Cardiac fibroblast (primary cell): ENCODE measurements at places on chromosomes 7 and 10.

- DNase-seq = no peak
Measured at GRCh38 chr10:93615576-93616235, 3.4 kb downstream of the PDE6C start.

DNA sequence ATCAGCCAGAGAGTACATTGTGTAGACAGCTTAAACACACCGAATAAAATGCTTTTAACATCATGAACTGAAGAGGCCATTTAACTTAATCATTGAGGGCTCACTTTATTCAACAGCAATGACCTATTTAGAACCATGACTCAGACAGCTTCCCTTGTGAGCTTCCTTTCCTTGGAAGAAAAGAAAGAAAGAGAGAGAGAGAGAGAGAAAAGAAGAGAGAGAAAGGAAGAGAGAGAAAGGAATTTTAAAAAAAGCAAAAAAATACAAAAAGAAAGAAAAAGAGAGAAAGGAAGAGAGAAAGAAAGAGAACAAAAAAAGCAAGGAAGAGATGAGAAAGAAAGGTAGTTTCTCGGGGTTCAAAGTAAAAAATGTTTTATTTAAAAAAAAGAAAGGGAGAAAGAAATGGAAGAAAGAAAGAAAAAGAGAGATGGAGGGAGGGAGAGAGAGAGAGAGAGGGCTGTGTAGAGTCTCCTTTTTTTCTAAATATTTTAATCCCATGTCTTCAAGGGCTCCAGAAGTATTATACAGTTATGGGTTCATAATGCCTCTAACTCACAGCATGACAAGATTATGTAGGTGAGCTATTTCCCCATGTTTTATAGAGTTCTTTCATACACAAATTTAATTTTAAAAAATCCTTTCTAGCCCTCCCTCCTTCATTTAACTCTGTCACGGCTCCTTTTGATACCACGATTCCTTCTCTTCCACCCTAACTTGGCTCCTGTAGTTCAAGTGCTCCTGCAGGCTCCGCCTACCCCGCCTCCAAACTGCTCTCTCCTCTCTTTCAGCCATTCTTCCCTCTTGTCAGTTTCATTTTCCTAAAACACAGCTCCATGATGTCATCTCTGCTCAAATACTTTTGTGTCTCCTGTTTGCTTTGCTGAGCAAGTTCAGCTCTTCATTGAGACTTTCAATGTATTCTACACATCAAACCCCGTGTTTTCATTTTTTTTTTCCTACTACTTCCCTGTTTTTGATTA lies 85.5 kb downstream of the PRTFDC1 start:
- DNase-seq = peak; percentile 66

GRCh38 chr7:133805426-133805825 lies 321.7 kb upstream of the LRGUK start:
- no peak for DNase-seq

DNA sequence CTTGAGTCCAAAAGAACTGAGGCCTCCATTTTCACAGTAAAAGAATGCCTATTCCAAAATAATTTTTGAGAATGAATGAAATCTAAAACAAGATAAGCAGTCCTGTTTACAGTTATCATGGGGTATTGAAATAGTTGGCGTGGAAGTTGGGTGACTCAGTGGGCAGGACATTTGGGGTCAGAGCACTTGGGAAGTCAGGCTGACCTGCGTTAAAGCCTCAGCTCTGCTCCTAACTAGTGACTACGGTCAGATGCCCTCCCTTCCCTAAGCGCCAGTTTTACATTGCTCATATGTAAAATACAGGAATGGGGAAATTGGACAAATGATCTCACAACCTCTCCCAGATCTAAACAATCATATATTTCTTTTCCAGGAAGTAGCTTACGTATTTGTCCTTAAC lies 2.3 kb upstream of the PAPSS2 start:
- peak; percentile 89 for DNase-seq

GRCh38 chr10:44935201-44935965 lies 24.2 kb upstream of the RASSF4 start:
- peak; percentile 90 for DNase-seq

DNA sequence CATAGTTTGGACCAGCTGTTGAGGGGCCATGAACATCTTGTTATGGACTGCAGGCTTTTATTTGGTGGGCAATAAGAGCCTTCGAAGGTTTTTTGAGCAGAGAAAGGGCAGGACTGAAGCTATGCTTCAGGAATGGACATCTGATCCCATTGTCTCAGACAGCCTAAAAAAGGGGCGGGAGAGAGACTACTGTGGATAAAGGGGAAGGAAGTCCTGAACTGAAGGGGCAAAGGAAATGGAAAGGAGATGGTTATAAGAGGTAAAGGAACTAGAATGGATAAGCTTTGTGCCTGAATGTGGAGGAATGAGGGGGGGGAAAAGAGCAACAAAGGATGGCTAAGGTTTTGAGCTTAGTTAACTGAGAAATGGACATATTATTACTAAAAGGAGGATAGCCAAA lies 172.5 kb downstream of the SKAP2 start:
- DNase-seq = no peak

DNA sequence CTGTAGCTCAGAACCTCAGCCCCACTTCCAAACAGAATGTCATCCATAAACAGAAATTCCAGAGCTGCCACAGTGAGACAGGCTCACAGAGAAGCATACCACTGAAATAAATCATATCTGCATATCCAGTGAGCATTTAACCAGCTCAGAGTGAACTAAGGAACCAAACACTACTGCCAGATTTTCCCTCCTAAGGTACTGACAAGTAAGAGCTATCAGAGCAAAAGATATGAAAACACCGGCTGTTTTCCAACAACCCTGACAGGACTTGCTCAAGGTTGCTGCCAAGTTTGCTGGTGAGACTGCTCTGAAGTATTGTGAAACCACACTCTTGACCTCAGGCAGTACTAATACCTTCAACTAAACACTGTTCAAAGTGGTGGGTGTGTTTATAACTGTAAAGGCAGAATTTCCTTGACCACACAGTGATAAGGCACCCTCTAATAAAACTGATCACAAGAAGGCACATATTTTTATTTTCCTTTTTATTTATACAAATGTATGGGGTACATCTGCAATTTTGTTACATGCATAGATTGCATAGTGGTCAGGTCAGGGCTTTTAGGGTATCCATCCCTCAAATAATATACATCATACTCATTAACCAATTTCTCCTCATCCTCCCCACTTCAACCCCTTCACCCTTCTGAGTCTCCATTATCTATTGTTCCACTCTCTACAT lies 18.3 kb downstream of the SGMS1 start:
- DNase-seq = peak; percentile 93

- no peak for DNase-seq
Measured at GRCh38 chr7:35355199-35355598, 101.3 kb upstream of the TBX20 start.

DNA sequence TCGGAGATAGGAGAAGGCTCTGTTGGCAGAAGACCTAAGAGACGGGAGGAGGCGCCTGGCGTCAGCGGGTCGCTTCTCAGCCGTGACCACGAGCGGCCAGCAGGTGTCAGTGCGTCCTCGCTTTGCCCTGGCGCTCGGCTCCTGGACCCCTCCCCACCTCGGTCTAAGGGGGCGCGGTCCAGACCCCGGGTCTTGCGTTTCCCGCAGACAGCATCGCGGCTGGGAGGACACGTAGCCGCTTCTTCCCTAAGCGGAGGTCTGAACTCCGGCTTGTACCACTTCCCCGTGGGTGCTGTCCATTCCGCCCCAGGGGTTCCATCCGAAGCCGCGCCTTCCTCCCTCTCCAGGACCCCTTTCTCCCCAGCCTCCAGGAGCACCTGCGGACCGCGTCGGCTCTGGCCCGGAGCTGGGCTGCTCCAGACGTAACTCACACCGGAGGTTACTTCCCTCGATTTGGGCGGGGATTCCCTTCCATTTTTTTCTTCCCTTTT lies 593 bp upstream of the ADRA2A start:
- DNase-seq = peak; percentile 50

DNA sequence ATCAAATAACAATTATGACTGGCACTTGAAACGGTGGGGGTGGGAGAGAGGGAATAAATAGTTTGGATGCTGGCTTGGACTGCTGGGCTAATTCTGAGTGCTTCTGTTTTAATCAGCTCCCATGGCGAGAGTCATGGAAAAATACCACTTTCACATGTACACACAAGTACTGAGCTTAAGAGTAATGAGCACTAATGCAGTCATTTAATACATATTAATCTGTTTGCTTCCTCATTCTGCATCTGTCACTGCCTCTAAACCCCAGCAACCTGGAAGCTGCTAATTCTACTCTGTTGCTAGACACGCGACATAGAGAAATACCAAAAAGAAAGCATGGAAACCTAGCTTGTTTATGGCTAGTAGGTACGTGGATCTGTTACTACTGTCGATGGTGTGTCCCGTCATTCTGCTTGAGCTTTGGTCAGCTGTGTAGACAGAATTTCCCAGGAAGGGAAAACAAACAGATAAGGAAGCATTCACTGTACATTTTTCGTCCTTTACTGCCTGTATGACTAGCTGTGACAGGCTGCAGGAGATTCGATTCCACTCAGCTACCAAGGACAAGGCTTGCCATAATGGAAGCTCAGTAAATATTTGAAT lies 238.8 kb downstream of the BAMBI start:
- DNase-seq = no peak

GRCh38 chr7:146926841-146927240 lies 810.2 kb downstream of the CNTNAP2 start:
- no peak for DNase-seq

GRCh38 chr7:44736896-44737295 lies 11.8 kb upstream of the ZMIZ2 start:
- DNase-seq = no peak

- DNase-seq = no peak
Measured at GRCh38 chr10:30154561-30154960, 95.2 kb upstream of the JCAD start.

DNA sequence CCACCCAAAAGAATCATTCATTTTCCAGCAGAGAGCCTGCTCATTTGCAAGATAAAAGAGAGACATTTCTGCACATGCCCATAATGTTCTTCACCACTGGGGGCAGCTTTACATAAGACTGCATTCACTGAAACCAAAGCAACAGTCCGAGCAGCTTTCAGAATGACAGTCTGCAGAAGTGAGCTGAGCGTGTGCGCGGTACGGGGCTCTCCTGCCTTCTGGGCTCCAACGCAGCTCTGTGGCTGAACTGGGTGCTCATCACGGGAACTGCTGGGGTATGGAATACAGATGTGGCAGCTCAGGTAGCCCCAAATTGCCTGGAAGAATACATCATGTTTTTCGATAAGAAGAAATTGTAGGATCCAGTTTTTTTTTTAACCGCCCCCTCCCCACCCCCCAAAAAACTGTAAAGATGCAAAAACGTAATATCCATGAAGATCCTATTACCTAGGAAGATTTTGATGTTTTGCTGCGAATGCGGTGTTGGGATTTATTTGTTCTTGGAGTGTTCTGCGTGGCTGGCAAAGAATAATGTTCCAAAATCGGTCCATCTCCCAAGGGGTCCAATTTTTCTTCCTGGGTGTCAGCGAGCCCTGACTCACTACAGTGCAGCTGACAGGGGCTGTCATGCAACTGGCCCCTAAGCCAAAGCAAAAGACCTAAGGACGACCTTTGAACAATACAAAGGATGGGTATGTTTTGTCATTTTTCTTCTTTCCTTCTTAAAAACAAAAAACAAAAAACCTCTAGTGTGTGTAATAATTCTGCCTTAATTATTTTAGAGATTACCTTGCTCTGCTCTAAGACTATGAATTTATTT lies at the start of gene LRRTM3:
TSS of gene LRRTM3 (plus strand) at position 141 of the 820 bp plus-strand sequence.
- DNase-seq = peak; percentile 87

- no peak for DNase-seq
Measured at GRCh38 chr7:54833001-54833467, 74.0 kb upstream of the SEC61G start.

DNA sequence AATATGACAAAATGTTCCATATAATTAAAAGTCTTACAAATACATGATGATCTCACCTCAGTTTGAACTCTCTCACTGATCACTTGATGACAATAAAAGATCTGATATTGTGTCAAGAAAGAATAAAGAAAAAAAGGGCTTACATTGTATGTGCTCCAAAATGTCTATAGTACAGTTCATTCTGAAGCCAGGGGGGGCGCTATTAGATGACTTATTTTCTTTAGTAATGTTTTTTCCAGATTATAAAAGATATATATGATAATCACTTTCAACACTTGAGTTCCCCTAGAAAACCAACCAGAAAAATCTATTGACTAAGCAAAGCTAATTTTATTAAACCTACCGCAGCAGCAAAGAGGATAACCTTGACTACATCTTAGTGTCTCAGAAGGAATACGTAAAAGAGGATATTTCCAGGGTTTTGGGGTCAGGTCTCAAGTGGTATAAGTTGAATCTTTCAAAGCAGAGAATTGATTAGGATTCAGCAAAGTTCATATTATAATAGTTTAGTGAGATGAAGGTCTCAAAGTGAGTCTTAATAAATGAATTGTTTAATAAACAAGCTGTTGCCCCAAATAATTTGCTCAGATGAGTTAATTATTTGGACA lies 55.8 kb downstream of the PTN start:
- DNase-seq = peak; percentile 28

- DNase-seq = no peak
Measured at GRCh38 chr10:110597476-110597875, 30.0 kb downstream of the SMC3 start.

- DNase-seq = no peak
Measured at GRCh38 chr10:51170518-51171245, 96.4 kb downstream of the PRKG1 start.

- peak; percentile 54 for DNase-seq
Measured at GRCh38 chr7:146090023-146090645, 26.5 kb upstream of the CNTNAP2 start.

GRCh38 chr10:69049566-69049961 lies 38.3 kb upstream of the SRGN start:
- DNase-seq = no peak

GRCh38 chr7:44634187-44634838 lies 27.9 kb downstream of the OGDH start:
- DNase-seq = no peak

DNA sequence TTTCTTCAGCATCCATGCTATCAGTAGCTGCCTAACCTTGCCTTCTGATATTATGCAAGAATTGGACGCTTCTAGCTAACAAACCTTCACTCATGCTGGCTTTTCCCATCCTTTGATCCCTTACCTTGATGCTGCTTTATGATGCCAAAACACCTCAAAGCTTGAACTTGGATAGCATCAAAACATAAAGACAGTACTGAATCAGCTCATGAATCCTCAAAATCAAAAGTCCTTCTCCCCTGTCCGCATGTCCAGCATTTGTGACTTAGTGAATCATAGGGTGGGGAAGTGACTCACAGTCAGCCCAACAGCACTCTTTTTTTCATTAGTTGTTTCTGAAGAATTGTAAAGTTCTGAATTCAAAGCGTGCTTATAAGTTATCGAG lies 89.5 kb upstream of the PIK3CG start:
- peak; percentile 57 for DNase-seq

DNA sequence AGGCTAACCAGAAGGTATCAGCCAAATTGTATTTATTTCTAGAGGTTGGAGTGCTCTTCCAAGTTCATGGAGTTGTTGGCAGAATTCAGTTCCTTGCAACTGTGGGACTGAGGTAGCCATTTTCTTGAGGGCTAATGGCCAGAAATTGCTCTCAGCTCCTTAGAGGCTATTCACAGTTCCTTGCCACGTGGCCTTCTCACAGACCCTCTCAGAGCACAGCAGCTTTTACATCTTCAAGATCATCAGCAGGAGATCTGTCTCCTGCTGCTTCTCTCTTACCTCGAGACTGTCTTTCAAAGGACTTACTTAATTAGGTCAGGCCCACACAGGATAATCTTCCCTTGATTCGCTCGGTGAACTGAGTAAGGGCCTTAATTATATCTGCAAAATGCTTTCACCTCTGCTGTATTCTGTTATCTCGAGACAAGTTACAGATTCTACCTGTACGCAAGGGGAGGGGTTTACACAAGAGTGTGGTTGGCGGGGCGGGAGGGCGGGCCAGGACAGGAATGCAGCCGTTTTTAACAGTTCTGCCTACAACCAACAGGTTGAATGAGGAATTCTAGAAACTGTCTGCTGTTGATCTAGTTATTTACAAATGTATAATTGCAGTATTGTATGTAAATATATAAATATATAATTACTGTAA lies 15.0 kb downstream of the MIOS start:
- DNase-seq = no peak
